Aortic smooth muscle cell (primary cell): ENCODE measurements at places on chromosomes 2 and 18. TPM values are rescaled to one million over a fixed set of nuclear protein-coding genes. Genes with fewer than 3 reads are reported as not detected.

RAPH1 gene
- 15.9 and 19.4 TPM in 2 replicates for total RNA-seq

FAM237A gene
- total RNA-seq: not detected in 2 replicates

G6PC2 gene
- not detected in 2 replicates for total RNA-seq

GPR39 gene
- 7.5 and 10.7 TPM in 2 replicates for total RNA-seq

DSG4 gene
- total RNA-seq: not detected in 2 replicates

ATP6V1B1 gene
- total RNA-seq: 1.3 TPM in 2 replicates

SLC4A5 gene
- under 0.01 and 0.31 TPM in 2 replicates for total RNA-seq

PLGLB2 gene
- 0.53 and 0.87 TPM in 2 replicates for total RNA-seq

ITGA4 gene
- total RNA-seq: 23.0 and 29.1 TPM in 2 replicates

VWA3B gene
- total RNA-seq: not detected in 2 replicates

SLC25A12 gene
- total RNA-seq: 21.4 and 23.8 TPM in 2 replicates

DYNC1I2 gene
- 131 and 135 TPM in 2 replicates for total RNA-seq

CXCR1 gene
- total RNA-seq: not detected in 2 replicates

FAHD2A gene
- total RNA-seq: 19.3 and 27.0 TPM in 2 replicates

RANBP2 gene
- total RNA-seq: 67.4 and 70.1 TPM in 2 replicates

PCARE gene
- total RNA-seq: not detected in 2 replicates

CD8B2 gene
- total RNA-seq: not detected in 2 replicates
